Midbrain (tissue), 1 donor: ENCODE measurements at places on chromosomes 2 and 18.

DNA sequence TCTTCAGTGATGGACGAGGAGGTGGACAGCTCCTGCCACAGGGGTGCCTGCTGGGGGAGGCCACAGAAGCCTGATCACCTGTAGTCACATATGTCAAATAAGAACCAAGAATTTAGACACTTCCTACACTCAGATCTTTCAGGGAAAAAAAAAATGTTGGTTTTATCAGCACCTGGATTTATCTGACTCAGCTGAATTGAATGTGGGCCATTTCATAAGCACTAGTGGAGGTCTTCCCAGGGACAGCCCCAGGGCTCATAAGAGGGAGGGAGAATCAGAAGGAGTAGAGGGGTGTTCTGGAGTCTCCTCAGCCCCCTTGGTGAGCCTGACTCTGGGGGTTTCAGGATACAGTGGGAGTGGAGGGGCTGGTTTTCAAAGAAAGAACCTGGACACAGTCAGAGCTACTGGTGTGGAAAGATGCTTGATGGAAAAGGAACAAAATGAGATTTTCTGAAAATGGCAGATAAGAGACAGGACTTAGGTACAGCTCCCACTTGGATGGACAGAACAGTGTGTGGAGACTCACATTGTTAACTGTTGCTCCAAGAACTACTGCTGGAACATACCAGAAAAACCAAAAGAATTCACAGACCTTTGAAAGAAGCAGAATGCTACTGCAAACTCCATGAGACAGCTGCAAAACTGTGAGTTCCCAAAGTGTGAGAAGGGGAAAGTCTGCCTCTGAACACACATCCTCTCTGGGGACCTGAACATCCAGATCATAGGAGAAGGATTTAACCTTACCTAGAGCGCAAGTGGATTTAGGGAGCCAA lies 45.4 kb downstream of the LCT start:
- DNase-seq: no peak

DNA sequence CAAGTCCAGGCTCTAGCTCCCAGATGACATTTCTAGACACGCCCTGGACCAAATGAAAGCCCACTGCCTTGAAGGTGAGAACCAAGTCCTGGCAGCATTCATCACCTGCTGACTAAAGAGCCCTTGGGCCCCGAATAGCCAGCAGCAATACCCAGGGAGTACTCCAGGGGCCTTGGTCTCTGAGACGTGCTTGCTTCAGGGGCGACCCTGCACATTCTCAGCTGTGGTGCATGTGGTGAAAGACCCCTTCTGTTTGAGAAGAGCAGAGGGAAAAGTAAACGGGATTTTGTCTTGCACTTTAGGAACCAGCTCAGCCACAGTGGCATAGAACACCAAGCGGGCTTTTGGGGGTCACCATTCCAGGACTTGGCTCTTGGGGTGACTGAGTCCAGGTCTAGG lies 260.5 kb upstream of the MYT1L start:
- DNase-seq: no peak

GRCh38 chr2:241720560-241720959 lies 13.9 kb upstream of the D2HGDH start:
- DNase-seq: no peak

DNA sequence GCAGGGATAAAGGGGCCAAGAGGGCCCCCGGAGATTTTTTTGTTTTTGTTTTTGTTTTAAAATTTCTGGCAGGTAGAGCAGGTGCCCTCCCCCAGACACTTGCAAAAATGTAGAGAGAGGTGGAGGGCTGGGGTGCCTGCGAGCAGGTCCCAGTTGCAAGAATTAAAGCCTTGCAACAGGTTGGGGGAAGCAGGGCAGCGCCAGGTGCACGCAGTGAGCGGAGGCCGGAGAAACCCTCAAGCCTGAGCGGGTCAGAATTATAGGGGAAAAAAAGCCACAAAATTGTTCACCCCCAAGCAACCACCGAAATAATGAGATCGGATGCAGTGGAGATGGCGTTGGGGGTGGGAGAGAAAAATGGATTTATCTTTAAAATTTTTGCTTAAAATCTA lies 527 bp downstream of the IGFBP5 start:
- no peak for DNase-seq

DNA sequence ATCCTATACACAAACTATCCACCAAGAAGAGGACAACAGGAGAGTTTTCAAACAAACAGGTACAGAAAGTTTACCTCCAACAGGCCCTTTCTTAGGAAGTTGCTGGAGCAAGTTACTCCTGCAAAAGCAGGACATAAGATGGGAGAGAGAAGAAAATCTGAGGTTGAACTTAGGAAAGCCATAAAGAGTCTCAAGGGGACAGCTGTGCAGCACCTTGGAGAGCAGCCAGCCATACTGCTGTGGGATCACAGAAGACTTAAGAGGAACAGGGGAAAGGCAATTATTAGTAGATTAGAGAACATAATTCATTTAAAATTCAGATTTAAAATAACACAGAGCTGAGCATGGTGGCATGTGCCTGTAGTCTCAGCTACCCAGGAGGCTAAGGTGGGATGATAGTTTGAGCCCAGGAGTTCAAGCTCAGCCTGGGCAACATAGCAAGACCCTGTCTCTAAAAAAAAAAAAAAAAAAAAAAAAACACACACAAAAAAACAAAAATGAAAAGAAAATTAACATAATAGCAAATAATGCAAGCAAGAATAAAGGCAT lies 148.1 kb upstream of the SIX3 start:
- DNase-seq: no peak

GRCh38 chr2:237747189-237747588 lies 51.4 kb upstream of the RBM44 start:
- DNase-seq: no peak

GRCh38 chr2:119218478-119219064 lies 5.1 kb upstream of the STEAP3 start:
- no peak for DNase-seq

DNA sequence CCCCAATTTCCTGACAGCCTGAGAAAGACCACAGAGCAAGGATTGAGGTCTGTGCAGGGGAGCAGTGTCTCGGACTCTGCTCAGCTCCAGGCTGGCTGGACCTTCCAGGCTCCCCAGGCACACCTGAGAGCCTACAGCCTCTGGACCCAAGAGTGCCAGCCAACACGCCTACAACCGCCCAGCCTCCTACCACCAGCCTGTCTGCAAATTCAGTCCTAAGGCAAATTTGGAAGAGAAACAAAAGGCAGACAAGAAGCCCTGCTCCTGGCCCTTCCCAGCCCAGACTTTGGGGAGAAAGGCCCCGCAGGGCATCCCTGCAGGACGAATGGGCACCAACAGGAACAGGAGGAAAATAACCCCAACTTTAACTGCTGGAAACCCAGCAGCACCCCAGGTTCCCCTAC lies 1.9 kb downstream of the HS6ST1 start:
- DNase-seq: no peak

- DNase-seq: no peak
Observed at GRCh38 chr2:6958616-6959235, 41.5 kb downstream of the RNF144A start.

DNA sequence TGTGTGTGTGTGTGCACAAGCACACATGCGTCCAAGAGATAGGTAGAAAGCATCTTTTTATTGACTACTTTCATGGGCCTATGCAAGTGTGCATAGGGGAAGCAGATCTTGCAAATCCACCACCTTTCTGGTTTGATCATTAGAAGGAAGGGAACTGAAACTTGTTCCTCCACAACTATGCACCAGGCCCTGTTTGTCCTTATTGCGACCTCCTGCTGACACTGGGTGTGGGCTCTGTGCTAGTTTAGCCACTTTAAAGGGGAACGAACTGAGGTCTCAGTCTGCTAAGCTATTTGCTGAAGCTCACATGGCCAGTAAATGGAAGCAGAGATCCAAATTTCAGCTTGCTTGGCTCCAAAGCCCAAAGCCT lies 32.1 kb upstream of the INSIG2 start:
- DNase-seq: peak; percentile 41

DNA sequence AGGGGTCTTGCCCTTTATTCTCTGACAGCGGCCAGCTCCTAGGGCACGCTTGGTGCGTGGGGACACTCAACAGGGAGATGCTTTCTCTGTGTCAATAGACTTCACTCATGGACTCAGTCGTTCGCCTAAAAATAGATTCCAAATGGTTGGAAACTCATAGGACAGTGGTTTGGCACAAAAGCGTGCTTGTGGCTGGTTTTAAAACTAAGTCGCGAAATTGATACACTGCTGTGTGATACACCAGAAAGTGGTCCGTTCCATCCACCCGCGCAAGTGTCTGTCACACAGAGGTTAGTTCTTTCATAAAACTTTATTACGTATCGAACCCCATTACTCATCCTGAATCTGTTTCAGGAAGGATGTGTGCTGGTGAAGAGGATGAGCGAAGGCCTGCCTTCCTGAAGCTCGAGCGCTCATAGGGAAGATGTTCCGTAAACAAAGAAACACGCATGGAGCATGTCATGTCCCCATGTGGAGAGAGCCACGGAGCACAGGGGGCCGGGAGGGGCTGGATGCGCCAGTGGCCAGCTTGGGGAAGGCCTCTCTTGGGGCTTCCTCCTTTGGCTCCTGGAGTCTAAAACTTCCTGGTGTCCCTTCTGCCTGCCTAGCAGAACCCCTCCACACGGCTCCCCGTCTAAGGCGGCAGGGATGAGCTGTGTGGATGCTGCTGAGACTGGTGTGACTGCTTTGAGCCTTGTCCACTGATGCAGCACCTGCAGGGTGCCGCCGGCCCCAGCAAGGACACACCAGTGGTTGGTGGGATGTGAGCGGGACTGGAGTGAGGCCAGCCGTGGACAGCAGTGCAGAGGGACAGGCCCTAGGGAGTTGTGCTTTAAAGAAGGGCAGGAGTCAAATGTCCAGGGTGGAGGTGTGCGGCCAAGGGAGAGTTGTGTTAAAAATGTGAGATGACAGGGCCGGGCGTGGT lies 207.2 kb downstream of the GBX2 start:
- no peak for DNase-seq

DNA sequence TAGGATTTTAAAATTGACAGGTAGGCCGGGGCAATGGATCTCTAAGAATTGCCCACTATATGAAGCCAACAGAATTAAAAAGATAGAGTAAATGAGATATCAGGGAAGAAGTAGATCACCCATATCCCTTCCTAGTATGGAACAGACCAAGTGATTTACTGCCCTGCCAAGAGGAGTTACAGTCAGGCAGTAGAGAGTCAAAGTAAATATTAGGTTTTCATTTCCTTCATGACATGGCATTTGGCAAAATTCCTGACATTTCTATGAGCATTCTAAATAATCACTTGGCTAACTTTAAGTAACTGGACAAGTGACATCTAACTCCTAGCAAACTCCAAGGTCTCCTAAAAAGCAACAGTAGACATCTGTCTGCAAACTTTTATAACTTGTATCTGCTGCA lies 33.5 kb downstream of the GALNT5 start:
- no peak for DNase-seq

GRCh38 chr18:35500113-35500512 lies 2.4 kb upstream of the INO80C start:
- DNase-seq: no peak

DNA sequence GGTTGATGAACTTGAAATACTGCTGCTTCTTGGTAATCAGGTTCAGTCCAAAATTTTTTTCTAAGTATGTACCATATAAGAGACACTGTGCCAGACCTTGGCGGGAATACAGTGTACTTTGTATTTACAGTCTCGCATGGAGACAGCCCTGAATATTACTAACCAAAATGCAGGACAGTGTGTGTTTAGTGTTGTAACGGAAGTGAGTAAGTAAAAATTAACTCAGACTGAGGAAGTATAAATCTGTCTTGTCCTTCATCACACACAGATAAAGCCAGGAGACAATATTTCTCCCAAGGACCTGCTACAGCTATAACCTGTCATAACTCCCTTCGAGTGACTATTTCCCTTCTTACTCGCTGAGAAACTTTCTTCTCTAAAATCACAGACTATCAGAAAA lies 76.9 kb downstream of the ACTR3 start:
- DNase-seq: no peak

DNA sequence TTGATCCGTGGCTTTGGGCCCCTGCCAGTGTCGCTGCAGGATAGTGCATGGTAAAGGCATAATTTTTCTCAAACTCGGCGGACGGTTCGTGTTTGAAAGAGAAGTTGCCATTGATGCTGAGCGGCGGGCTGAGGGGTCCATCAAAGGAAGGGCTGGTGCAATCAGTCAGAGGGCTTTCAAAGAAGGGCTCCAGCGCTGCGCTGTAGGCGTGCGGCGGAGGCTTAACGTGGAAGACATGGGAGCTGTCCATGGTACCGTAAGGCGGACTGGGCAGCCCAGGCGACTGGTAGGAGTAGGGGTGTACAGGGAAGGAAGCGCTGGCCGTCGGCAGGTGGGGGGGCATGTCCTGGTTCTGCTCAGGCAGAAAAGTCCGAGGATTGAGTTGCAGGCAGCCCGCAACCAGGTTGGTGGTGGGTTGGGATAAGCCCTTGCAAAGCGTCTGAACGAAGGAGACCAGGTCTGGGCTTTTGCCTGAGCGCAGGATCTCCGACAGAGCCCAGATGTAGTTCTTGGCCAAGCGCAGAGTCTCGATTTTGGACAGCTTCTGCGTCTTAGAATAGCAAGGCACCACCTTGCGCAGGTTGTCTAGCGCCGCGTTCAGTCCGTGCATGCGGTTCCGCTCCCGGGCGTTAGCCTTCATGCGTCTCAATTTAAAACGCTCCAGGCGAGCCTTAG lies 2.3 kb downstream of the NEUROD1 start:
- DNase-seq: peak; percentile 11

GRCh38 chr2:240846873-240847595 lies 21.6 kb upstream of the AGXT start:
- peak; percentile 17 for DNase-seq

- DNase-seq: no peak
Observed at GRCh38 chr2:6885551-6885950, 8.0 kb downstream of the RSAD2 start.

- DNase-seq: peak; percentile 38
Observed at GRCh38 chr18:9103376-9103873, 926 bp downstream of the NDUFV2 start.

DNA sequence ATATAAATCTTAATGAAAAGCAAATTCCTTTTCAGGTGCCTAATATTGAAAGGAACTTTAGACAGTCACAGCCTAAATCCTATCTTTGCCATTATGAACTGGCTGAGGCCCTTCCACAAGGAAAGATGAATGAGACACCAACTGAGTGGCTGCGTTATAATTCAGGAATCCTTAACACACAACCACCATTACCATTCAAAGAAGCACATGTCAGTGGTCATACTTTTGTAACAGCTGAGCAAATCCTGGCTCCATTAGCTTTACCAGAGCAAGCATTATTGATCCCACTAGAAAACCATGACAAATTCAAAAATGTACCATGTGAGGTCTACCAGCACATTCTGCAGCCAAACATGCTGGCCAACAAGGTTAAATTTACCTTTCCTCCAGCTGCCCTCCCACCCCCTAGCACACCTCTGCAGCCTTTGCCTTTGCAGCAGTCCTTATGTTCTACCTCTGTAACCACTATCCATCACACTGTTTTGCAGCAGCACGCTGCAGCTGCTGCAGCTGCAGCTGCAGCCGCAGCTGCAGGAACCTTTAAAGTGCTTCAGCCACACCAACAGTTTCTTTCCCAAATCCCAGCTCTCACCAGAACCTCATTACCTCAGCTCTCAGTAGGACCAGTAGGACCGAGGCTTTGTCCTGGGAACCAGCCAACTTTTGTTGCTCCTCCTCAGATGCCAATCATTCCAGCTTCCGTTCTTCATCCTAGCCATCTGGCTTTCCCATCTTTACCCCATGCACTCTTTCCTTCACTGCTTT lies 340.1 kb downstream of the ZNF804A start:
- DNase-seq: no peak
